ENCODE measurements at places on chromosomes 5 and 9.

DNA sequence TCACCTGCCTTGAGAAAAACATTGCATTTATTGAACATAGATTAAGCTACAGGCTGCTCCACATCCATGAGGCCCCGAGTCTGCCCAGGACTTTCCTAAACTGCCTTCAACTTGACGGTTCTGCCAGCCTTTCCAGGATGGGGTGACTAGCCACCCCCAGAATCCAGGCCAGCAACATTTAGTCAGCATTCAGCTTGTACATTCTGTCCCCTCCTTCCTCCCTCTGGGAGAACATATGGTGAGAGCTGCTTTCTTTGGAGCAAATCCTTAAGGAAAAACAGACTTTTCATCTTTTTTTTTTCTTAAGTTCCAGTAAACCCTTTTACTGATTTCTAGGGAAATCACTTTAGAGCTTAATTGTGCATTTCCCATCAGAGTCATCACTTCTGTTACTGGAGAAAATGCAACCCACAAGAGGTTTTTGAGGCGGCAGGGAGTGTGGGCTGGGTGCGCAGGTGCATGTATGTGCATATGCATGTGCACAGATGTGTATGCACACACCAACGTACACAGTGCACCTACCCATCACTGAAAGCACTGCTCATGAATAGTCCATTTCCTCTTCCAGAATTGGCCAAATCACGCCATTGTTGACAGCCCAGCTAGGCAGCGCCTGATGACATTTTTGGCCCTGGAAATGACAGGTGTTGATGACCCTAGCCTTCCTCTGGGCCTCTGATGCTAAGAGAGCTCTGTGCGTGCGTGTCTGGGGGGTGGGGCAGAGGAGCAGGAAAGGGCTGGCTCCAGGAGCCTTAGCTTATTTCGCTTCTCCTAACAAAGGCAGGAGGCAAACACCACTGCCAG lies 145.6 kb downstream of the HSD17B3 start:
- DNase-seq = no peak

GRCh38 chr5:126014676-126015075 lies 408.5 kb upstream of the GRAMD2B start:
- DNase-seq = no peak

- DNase-seq = no peak
Observed at GRCh38 chr5:106759152-106759551, 911.6 kb downstream of the EFNA5 start.

DNA sequence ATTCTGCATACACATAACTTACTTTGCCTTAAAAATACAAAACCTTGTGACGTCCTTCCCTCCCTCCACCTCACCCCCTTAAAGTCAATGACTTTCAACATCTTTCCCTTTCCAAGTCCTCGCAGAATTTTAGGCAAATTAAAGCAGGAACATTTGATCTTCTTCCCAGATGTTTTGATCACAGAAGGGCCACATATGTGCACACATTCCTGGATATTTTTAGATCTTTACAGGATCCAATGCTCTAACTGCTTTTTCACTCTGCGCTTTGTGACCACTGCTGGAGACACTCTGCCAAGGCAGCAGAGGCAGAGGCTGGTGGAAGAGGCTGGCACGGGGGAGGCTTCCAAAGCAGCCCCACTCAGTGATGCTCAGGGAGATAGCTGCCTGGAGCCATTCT lies 130.7 kb downstream of the SEC61B start:
- no peak for DNase-seq
